ENCODE measurements at places on chromosomes 6 and 20.

DNA sequence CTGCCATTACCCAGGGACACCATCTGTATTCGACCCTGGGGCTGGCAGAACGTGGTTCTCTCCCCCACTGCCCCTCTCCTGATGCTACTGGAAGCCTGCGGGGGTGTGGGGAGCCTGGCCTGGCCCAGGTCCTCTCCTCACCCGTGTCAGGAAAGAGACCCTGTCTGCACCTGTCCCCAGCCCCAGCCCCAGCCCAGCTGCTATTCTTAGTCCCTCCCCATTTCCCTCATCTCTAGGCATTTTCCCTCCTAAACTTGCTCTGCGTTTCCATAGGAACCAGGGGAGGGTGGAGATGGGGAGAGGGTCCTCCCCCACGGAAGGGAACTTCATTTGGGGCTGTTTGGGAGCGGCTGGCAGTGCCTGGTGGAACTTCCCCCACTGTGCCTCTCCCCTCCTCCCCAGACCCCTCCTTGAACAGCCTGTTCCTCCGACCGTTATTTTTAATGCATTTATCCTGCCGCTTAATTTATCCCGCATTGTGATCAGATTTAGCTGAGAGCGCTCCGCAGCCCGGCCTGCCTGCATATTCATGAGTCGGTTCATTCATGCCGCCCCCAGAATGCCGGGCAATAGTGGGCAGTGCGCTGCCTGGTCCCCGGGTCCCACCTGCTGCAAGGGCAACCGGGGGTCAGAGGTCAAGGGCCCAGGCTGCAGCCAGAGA lies 31.8 kb upstream of the DLGAP4 start:
- no peak for DNase-seq

GRCh38 chr6:7954477-7955200 lies 44.1 kb upstream of the TXNDC5 start:
- DNase-seq: no peak

- DNase-seq: no peak
These were observed 61.4 kb downstream of the IL22RA2 start for GRCh38 chr6:137112067-137112355.

DNA sequence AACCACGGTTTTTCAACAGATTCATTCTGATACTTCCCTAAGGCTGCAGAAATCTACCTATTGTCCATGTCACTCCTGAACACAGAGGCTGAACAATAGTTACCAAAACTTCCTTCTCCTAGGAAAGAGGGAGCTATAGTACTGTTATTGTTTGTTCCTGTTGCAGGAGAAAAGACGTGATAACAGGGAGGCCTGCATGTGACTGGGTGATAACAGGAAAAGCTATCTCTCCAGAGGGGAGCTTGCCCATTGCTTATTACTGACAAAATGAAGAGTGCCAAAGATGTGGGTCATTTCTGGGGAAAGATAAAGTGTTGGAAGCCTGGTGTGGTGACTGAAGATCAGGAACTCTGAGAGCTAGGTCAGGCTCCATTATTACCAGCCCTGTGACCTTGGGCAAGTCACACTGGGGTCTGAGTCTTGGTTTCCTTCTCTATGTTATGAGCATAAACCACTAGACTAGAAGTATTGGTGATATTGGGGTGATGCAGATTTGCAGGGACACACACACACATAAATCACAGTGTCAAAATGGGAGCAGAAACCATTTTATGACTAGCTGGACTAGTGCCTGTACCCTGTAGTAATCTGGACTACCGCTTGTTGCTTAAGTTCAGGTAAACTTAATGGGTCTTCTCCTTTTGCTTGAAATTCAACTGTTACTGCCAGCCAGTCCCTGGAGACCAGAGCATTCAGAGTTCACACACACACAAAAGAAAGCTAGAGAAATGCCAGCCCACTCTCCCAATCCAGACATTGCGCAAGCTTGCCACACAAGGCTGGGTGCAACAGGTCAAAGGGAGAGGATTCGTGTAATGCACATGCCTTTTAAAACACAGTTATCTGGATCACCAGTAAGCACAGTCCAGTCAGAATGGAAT lies 136.0 kb upstream of the CNR1 start:
- no peak for DNase-seq

- DNase-seq: no peak
These were observed 24.7 kb upstream of the HINT3 start for GRCh38 chr6:125931733-125932450.

DNA sequence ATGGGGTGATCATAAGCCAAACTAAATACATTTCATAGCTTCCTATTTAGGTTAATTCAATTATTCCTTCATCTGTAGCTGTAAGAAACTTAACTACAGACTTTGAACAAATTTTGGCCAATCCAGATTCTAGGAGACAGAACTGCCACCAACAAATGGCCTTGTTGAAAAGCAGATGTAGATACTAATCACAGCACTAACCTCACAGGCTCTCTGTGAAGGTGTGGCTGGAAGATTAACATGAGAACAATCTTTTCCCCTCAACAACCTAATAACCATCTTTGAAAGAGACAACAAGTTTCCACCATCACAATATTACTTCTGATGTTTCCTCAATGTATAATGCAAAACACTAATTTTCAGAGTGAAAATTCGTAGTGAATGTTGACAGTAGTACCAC lies 87.8 kb downstream of the SESN1 start:
- no peak for DNase-seq

DNA sequence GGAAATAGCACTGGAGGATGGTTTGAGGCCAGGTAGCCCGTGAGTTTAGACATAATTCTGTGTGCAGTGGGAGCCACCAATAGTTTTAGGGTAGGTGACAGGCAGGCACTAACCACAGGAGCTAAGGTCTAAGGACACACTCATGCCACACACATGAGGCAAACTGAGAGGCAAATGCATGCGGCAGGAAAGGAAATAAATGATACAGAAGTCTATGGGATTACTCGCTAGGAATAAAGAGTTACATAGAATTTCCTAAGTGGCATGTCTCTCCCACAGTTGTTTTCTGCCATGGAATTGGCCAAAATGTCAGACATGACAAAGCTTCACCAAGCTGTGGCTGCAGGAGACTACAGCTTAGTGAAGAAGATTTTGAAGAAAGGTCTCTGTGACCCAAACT lies 4.9 kb downstream of the ANKRD66 start:
- DNase-seq: no peak

GRCh38 chr20:23249541-23249940 lies 101.0 kb upstream of the NXT1 start:
- DNase-seq: no peak

- DNase-seq: no peak
These were observed 96.6 kb upstream of the MAN1A1 start for GRCh38 chr6:119446115-119446554.

GRCh38 chr20:13819885-13820645 lies 35.2 kb downstream of the NDUFAF5 start:
- no peak for DNase-seq
